ENCODE measurements at places on chromosomes 7 and 10.

GRCh38 chr7:87217983-87218653 is 1.4 kb downstream of the TMEM243 start:
- no peak for DNase-seq

DNA sequence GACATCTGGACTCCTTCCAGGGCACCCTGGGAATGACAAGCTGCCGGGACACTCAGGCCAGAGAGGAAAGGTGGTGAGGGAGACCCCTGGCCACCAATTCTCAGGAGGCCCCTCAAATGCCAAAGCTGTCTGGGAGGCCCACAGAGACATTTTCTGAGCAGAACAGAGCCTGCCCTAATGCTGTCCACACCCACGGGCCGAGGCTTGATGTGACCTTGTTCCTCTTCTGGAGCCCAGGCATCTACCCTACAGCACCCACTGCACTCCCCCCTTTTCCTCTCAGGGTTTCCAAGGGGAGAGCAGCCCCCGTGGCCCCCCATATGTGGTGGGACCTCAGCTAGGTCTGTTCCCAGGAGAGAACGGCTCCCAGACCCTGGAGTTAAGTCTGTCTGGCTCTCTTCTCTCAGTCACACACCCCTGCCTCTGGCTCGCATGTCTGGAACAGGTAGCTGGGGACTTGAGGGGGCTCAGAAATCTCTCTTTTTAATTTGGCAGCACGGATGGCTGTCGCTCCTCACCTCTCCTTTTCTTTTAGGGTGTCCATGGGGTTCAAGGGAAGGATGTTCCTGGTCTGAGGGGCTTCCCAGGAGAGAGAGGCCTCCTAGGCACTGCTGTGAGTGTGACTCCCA is 16.8 kb upstream of the VOPP1 start:
- DNase-seq: no peak

DNA sequence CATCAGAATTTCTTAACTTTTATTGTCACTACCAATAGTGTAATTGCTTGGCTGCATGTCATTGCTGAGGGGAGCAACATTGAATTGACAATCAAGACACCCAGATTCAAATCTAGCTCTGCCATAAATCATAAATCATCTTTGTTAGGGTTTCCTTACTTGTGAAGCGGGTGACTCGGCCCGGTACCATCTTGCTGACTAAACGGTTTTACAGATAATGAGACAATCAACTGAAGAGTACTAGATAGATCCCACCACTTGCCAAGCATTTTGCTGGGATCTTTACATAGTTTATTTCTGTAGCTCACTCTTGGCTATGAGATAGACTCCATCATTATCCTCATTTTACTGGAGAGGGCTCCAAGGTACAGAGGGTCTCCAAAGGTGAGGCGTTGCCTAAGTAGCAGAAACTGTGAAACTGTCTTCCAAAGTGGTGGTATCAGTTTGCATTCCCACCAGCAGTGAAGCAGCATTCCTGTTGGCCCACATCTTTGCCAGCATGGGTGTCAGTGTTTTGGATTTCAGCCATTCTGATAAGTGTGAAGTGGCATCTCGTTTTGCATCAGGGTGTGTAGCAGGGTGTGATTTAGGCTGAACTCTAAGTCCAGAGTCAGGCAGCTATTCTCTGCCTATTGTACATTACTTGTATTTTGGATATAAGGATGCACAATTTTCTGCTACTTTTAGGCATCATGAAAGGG is 168.7 kb upstream of the BMPER start:
- no peak for DNase-seq

DNA sequence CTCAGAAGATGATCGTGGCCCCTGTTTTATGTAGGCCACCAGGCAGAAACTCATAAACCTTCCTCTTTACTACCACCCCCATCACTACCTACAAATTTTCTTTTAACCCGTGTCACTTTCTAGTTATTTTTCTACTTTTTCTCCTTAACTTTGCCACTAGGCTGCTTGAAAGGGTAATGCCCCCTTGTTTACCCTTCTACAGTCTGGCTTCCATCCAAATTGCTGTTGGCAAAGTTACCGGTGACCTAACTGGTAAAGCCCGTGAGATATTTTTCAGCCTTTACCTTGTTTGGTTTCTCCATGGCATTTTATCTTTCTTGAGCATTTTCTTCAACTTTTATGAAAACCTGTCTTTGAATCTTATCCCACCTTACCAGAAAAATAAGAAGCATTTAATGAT is 153.0 kb downstream of the WNT2 start:
- peak; percentile 24 for DNase-seq

GRCh38 chr10:78472551-78472890 is 438.9 kb downstream of the RPS24 start:
- DNase-seq: peak; percentile 8

DNA sequence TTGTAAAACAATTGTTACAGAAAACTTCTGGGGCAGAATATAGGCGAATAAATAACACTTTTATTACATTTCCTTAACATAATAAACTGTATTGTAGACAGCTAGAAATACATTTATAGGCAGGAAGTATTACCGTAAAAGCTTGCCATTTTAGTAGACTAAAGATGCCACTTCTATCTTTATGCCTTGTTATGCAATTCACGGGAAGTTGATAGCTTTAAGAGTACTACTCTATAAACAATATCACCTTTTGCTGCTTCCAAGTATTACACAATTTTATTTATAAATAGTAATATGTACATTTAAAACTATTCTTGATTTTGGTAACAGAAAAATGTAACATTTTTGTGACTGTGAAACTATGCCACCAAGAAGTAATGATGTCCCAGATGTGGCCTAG is 37.9 kb downstream of the PALS2 start:
- DNase-seq: no peak

- DNase-seq: peak; percentile 58
Measured at GRCh38 chr7:120742372-120742771, 115.6 kb downstream of the TSPAN12 start.

- no peak for DNase-seq
Measured at GRCh38 chr7:69177941-69178494, 420.3 kb upstream of the AUTS2 start.

DNA sequence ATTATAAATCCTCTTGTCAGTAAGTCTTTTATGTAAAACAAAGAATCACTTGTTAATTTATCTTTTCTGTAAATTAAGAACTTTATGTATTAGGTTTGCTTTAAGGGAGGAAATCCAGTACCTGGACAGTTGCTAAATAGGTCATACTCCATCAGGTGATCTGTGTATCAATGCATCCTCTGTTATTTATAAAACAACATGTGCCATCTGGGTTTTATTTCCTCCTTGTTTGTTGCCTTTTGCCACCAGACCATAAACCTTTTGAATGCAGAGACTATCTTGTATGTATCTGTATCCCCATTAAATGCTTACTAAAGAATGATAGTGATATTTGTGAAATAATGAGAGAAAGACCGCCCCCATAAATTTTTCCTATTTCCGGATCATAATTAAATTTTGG is 70.0 kb downstream of the SLC35B4 start:
- no peak for DNase-seq

- DNase-seq: no peak
Measured at GRCh38 chr7:128244861-128245260, 3.8 kb downstream of the LEP start.

DNA sequence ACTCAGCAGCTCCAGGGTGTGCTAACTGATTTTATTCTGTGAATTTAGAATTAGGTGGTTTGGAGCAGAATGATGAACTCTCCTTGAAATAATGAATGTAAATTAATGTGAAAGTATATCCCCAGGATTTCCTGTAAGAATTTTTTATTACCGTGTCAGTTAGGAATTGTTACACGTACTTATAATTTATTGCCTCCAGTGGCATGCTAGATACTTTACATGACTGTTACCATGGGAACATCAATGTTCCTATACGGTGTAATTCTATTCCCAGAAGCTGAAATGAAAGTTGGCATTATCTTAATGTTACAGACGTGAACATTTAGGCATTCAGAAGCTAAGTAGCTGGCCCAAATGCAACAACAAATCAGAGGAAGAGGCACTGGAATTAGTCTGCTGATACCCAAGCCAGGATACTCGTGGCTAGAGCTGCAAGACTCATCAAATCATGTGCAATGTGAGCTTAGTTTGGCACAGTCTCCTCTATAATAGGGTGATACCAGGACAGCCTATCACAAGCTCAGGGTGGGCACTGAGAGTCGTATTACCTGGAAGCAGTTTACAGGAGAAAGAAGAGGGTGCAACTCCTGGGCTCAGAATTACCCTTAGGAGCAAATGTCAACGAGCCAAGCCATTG is 30.0 kb upstream of the PRKAR2B start:
- no peak for DNase-seq

DNA sequence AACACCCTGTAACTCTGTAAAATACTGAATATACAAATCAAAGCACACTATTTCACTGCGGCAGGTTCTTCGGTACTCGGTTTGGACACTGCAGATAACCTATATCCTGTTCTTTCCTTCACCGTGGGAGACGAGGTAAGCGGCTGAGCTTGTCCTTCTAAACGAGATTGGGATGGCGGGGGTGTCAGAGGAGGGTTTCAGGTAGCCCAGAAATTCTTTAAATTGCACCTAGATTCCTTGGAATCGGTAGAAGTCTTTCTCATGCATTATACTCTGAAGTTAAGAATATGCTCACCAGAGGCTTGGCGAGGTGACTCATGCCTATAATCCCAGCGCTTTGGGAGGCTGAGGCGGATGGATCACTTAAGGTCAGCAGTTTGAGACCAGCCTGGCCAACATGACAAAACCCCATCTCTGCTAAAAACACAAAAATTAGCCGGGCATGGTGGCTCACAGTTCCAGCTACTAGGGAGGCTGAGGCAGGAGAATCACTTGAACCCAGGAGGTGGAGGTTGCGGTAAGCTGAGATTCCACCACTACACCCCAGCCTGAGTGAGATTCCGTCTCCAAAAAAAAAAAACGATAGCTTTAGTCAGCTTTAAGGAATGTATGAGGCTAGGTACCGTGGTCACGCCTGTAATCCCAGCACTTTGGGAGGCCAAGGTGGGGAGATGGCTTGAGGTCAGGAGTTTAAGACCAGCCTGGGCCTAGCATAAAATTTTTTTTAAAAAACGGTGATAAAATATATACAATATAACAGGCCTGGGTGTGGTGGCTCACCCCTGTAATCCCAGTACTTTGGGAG is 10.1 kb upstream of the LAT2 start:
- no peak for DNase-seq

DNA sequence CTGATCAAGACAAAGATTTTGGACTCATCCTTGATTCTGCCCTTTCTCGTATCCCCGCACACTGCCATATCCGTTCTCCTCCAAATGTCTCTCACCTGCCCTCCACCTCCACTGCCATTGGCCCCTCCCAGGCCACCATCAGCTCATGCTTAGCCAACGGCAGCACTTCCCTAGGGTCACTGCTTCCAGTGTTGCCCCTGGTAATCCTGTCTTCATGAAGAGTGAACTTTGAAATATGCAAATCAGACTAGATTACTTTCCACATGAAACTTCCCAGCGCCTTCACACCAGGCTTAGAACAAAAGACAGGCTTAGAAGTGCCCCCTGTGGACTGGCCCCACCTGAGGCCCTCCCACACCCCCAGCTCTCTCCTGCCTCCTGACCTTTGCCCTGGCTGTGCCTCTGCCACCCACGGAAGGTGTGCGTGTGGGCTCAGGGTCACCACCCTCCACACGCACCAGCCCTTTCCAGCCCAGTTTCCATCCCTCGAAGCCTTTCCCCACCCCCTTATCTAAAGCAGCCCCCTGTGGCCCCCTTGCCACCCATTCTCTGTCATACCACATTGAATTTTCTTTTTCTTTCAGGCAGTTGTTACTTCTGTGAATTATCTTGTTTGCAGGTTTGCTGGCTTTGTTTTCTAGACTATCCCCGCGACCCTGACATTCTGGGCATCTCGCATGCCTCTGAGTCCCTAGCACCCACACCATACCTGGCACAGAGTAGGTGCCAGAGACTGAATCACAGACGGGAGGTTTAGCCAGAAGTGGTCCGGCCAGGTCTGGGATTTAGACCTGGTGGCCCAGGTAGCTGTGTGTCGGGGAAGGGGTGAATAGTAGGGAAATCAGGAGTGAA is 26.8 kb upstream of the C10orf53 start:
- DNase-seq: no peak

DNA sequence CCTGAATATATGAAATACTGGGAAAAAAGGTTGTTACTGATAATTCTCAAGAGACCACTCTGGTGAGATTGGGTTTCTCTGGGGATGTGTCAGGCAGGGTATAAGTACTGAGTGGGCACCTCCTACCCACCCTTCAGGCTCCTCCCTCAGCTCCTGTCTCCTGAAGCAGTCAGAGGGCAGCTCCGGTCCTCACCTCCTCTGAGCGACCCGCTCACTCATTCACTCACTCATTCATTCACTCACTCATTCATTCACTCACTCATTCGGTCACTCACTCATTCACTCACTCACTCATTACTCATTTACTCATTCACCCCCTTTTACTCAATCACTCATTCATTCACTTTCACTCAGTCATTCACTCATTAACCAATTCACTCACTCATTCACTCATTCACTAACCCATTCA is 6.9 kb upstream of the PFKP start:
- DNase-seq: no peak

GRCh38 chr7:121113288-121113687 is 124.8 kb downstream of the CPED1 start:
- no peak for DNase-seq

DNA sequence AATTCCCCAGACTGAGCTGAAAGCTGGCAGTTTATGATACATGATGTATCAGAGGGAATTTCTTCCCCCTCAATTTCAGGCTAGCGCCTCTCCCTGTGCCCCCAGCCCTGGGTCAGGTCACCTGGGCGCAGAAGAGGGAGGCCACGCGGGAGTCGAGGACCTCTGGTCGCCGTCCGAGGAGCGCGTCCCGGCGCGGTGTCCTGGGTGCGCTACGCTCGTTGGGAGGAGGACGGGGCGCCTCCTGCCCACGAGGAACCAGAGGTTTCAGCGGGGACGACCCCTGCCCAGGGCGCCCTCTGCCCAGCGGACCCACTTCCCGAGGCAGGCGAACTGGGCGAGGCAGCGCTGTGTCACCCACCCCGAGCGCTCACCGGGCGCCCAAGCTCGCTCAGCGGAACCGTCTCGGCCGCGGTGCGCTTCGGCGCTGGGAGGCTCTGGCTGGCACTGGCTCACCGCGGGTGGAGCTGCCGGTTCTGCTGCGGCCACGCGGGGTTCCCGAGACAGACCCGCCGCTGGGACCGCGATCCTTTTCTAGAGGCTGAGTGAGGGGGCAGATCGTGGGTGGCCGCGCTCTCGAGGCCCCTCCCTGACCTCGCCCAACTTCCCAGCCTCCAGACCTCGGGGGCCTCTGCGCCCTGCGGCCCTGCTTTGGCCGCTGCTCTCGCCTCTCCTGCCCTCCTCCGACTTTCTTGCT is at the start of gene FAM237B:
FAM237B (minus strand) TSS at position 504 of the 694 bp plus-strand sequence. CDS start 1,556 bp downstream, outside the sequence.
- DNase-seq: no peak

GRCh38 chr7:28729281-28729680 is 228.8 kb downstream of the TRIL start:
- DNase-seq: peak; percentile 29

DNA sequence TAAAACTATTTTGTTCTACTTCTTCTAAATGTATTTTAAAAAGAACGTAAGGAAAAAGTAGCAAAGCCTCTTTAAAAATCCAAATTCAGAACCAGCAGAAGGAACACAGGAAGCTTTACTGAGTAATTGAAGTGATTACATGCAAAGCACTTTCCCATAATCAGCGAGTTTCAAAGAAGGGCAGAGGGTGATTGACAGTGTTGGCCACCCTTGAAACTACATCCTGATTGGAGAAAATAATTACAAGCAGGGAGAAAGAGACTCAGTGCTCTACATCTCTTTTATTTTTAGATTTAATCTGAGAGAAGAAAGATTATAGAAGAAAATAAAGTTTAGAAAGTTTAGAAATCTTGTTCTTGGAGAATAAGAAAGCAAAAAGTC is 20.3 kb upstream of the HGF start:
- no peak for DNase-seq
